ENCODE measurements at places on chromosomes 16 and 17. TPM values are rescaled to one million over a fixed set of nuclear protein-coding genes. Genes with fewer than 3 reads are reported as not detected.

- ATAC-seq: no peak
These were observed 12.0 kb upstream of the CACNG1 start for GRCh38 chr17:67032382-67032781.

DNA sequence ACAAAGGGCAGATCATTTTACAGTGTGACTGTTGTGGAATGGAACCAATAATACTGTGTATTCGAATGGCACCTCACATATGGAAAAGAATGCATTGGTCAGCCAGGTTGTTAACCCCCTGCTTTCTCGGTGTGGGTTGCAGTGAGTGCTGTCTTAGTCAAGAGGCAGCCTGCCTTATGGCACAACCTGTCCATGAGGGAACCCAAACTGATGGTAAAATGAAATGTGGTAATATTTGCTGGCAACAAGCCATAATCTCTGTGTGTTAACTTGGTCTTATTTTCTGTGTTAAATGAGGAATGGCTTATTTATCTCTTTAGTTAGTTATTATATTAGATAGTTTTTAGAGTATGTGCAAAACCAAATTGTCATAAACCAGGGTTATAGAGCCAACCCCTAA lies 81.6 kb downstream of the TMC6 start:
- ATAC-seq: no peak

DNA sequence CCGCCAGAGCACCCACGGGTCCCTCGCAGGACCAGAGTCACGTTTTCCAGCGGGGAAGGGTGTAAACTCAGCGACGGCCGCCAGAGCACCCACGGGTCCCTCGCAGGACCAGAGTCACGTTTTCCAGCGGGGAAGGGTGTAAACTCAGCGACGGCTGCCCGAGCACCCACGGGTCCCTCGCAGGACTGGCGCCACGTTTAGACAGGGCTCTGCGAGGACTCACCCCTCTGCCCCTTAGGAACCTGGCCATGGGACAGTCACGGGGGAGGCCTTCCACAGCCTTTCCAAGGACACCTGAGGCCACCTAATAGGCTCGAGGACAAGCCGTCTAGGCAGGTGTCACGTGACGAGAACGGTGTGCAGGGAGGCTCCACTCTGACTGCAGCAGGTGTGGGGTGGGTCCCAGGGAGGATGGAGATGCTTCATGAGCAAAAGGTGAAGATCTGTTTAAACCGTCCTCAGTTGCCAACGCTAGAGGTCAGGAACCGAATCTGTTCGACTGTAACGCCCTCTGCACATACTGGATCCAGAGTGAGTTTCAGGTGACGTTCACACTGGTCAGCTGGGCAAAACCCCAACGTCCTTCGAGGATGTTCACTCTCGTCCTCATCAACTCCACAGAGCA lies 48.0 kb upstream of the METRNL start:
- ATAC-seq: no peak

DNA sequence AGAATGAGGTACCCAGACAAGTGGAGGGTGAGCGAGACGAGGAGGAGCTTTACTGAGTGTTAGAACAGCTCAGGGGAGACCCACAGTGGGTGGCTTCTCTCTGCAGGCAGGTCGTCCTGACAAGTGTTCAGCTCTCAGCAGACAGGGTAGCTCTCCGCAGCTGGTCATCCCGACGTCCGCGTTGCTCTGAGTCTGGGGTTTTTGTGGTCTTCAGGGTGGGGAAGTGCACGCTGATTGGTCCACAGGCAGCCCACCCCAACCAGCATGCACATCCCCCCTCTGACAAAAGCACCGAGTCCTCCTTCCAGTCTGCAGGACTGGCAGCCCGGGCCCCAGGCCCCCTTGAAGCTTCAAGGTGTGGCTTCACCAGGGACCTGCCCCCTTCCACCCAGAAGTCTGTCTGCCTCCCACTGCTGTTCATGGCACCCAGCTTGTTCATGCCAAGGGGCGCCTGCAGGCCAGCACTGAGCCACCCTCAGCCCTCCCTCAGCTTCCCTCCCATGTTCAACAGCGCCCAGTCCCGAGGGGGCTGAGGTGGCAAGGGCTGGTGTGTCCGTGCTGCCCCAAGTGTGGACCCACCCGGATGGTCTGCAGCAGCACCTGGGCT lies 19.9 kb upstream of the WDR45B start:
- ATAC-seq: no peak

The PEX12 gene
- 3.9 TPM for total RNA-seq

The LRRC37A gene
- 1.4 TPM for total RNA-seq
